ENCODE measurements at places on chromosomes 12 and 14. TPM values are rescaled to one million over a fixed set of nuclear protein-coding genes. Genes with fewer than 3 reads are reported as not detected.

Gene PLCZ1
- total RNA-seq, result not detected

Gene GPR132
- 1.9 TPM for total RNA-seq

Gene LRRIQ1
- not detected for total RNA-seq

Gene FAIM2
- 0.10 TPM for total RNA-seq

Gene LTBR
- total RNA-seq, result not detected

Gene RBM25
- 120 TPM for total RNA-seq

DNA sequence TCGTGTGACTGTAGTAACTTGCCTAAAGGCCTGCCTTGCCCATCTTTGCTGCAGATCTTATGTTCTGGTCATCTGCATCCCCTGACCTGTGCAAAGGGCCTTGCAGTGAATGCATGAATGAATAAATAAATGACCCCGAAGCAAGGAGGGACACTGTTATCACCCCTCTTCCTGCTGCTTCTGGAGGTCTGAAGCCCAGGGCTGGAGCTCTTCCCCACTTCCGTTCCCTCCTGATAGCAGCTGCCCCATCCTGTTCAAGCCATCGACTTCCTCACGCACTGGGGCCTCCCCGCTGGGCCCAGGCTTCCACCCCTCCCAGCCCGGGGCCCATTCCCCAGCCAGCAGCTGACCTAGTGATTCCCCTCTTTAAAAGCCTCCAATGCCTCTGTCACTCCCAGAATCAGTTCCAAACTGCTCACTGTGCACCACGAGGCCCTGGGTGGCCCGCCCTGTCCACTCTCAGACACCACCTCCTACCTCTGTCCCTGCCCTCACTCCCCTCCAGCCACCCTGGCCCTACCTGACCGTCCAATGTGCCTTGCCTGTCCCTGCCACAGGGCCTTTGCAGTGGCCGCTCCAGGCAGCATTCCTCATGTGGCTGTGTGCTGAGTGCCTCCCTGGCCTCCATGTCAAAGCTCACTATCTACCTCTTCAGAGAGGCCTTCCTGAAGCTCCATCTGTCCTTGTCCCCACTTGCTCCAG lies 78.6 kb downstream of the SCARB1 start:
- no peak for DNase-seq

DNA sequence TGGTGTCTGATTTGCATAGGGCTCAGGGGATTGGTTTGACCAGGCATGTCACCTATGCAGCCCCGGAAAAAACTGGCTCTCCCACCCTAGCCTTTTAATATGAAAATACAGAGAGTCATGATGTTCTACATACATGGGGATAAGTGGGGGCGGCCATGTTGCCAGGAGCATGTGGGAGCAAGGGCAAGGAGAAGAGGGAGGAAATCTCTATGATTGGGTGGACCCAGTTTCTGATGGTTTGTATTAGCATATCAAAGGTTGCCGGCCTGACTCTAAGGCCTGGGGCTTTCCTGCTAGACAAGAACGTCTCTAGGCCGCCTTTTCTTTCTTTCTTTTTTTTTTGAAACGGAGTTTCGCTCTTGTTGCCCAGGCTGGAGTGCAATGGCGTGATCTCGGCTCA lies 123.4 kb upstream of the CPSF6 start:
- no peak for DNase-seq

DNA sequence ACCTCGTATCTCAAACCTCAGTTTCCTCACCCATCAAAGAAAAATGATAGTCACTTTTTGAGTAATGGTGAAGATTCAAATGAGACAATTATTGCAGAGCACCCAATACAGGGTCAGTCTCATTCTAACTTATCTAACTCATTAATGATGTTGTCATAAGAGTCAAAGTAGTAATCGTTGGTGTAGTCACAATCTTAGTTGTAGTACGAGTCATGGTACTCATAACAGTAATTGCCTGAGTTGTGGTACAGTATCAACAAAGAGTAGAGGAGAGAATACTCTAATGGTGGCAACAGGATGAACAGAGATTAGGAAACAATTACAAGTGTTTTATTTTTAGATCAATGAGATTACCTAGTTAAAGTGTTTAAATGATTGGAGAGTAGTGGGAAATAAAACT lies 93.6 kb upstream of the TMTC2 start:
- no peak for DNase-seq

DNA sequence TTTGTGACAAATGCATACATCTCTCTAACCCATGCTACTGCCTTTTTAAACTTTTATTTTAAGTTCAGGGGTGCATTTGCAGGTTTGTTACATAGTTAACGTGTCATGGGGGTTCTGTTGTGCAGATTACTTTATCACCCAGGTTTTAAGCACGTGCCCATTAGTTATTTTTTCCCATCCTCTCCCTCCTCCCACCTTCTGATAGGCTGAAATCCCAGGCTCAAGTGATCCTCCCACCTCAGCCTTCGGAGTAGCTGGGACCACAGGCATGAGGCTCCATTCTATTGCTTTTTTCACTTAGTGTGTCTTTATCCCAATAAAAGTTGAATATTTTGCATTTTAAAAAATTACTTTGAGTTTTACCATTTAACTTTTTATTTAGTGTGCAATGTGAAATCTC lies 68.9 kb downstream of the BAZ1A start:
- DNase-seq, result no peak

DNA sequence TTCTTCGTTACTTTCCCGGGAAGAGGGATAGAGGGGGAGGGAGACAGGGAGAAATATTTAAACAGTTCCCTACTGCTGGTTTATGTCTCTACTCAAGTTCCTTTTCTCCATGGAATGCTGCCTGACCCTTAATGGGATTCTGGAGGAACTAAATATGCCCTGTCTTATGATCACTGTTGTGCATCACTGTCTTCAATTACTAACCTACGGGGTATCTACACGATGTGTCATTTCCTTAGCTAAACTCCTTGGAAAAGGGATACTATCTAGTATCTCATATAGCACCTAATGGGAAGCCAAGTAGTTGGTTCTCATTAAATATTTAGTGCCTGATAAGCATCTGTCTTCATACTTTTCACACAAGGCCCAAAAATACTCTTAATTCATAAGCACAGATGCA lies 37.5 kb upstream of the FBLN5 start:
- no peak for DNase-seq
